Peyer's patch (tissue), 4 donors: ENCODE measurements at places on chromosomes 16 and 17.

GRCh38 chr17:73943416-73944110 lies 259.9 kb upstream of the RPL38 start:
- DNase-seq, result no peak

DNA sequence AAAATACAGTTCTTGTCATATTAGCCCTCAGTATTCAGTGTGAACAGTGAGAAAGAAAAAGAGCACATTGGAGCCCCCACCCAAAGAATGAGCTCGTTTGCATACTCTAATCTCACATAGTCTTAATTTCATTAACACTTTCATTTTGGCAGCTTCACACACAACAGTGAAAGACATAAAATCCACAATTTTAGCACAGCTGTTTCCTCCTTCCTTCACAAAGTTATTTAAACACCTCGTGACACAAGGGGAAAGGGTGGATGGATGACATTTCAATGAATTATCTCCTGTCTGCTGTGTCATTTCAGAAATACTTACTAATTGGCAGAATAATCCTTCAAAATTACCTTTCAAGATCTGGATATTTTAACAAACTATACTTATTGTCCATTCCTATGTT lies 299.3 kb downstream of the KCNJ2 start:
- no peak for DNase-seq

DNA sequence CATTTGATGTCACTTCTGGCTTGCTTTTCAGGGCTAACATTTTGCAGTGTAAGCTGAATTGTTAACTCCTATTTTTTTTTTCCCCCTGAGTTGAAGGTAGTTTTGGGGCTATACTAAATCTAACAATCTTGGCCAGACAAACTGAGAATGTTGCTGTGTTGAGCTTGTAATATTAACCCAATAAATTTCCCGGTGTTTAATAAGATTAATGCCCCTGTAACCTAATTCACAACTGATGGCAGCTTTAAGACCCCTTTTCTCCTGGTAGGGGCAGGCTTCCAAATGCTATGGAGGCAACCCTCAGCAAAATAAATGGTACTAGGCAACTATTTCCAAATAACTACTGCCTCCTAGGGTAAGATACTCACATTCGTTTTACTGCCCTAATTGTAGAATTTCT lies 549.6 kb upstream of the KIF2B start:
- DNase-seq, result no peak

DNA sequence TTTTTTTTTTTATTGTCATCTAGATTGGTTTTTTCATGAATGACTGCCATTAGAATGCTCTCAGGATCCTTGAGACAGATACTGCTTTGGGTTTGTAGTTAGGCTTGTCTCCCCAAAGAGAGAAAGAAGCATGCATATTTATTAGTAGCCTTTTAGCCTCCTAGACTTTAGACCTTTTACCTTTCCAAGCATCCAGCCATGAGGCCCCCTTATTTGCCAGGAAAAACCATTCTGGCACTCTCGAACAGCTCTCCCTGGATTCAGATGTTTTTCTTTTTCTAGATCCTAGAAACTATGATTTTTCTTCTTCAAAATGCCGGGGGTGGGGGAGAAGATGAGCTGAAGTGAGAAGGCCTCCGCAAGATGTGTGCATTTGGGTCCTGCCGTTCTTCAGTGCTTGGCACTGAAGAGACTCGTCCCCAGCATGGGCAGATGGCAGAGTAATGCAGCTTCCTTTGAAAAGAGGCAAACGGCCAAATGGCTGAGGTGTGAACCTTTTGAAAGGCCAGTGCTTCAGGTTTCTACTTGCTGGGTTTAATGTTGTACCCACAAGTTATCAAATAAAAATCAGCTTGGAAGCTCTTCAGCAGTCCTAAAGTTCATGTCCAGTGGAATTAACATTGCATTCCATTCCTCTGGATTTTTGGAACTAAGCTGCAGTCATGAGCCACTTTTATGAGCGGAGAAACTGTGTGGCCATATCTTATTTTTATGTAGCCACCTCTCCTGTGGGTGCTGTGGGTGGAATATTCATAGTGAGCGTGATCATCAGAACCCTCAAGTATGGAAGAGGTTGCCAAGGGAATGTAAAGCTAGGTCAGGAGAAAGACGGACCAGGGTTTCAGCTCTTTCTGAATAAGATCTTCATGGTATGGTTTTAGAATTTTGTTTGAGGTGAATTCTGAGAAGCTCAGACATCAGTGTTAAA lies 7.2 kb downstream of the SOCS7 start:
- DNase-seq, result no peak

DNA sequence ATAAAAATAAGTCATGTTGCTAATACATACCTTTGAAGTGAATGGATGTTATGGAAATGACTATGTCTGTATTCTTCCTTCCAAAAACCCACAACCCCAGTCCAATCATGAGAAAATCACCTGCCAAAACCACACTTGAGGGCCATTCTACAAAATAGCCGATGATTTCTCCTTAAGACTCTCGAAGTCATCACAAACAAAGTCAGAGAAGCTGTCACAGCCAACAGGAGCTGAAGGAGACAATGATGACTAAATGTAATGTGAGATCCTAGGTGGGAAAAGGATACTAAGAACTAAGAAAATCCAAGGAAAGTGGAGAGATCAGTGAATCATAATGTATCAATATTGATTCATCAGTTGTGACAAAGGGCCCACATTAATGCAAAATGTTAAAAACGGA lies 432.9 kb upstream of the DYNLRB2 start:
- no peak for DNase-seq

DNA sequence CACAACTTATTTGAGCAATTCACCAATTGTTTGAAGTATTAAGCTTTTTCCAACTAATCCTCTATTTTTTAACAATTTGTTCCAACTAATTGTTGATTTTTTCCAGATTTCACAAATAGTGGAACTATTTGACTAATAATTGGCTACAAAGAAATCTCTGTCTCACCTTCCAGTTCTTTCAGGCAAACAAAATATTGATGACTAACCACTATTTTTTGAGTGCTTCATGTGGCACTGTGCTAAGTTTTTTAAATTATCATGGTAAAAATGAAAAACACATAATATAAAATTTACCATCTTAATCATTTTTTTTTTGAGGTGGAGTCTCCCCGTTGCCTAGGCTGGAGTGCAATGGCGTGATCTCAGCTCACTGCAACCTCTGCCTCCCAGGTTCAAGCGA lies 24.6 kb upstream of the GRIN2A start:
- DNase-seq, result no peak

- no peak for DNase-seq
Measured at GRCh38 chr16:68086860-68087268, 1.7 kb downstream of the NFATC3 start.

GRCh38 chr16:89893642-89894548 lies 20.5 kb downstream of the TCF25 start:
- DNase-seq, result no peak

DNA sequence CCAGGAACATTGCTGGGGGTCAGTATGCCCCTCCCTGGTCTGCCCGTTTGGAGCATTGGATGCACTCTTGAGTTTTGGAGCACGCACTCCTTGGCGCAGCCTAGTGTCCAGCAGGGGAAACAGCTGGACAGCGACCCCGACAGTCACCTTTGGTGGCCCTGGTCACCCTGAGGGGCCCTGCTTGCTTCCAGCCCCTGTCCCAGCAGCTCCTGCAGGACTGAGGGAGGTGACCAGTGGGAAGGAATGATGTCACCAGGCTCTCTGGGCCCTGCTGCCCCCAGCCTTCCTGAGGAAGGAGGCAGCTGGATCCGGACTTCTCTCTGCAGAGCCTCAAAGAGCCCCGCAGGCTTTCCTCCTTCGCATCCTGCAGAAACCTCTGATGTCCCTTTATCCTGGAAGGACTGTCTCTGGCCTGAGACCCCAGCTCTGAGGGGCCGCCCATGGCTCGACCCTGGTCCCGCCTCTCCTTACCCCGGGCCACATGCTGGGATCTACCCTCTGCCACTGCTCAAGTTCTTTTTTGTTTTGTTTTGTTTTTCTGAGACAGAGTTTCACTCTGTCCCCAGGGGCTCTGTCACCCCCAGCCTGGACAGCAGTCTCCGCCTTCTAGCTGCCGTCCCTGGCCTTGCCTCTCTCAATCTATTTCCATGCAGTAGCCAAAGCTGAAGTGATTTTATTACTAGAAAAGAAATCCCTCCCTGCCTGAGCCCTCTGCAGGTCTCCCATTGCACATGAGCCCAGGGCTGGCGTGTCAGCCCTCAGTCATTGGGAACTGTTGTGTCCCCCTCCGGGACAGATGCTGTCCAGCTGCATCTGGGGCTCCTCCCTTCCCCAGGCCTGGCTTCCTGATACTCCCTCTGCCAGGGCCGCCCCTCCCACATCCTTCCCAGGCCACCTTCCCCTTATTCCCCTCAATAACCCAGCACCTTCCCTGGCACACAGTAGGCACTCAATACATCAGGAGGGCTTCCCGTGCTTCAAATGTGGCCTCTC lies 11.6 kb downstream of the ZSCAN10 start:
- DNase-seq, result no peak
